Upper lobe of left lung (tissue), 6 donors: ENCODE measurements at places on chromosomes 7 and 10.
A peak's percentile ranks its signal among the peaks of the same experiment; 100 is the strongest.

GRCh38 chr7:127895814-127896280, 135.4 kb downstream of the LRRC4 start:
- no peak for DNase-seq

- DNase-seq = no peak
Observed at GRCh38 chr10:69360485-69361302, 56.0 kb downstream of the TACR2 start.

- peak; percentile 43 for DNase-seq
Observed at GRCh38 chr7:152459724-152460251, 24.0 kb upstream of the KMT2C start.

GRCh38 chr10:98790817-98791216, 344.1 kb upstream of the HPS1 start:
- no peak for DNase-seq

DNA sequence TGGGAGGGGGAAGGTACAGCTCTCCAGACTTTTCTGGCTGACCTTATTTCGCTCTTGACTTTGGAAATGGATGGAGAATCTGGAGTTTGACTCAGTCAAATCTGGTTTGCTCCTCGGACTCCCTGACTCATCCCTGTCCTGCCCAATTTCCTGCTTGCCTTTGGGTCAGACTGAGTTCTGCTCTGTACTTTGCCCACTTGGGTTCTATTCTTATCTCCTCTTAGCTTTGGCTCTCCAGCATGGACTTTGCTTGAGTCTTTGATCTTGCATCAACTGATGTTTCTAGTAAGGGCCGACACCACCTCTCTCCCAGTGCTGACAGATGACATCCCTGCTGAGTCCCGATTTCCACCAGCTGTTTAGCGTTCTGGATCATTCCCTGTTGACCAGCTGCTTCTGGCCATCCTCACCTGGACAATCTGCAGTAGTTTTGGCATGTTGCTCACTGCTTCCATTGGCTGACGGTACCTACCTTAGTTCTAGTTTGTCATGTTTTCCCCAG, 335.3 kb downstream of the SUGCT start:
- DNase-seq = no peak
